ENCODE measurements at places on chromosomes 7 and 10. TPM values are rescaled to one million over a fixed set of nuclear protein-coding genes. Genes with fewer than 3 reads are reported as not detected.

The LRRC18 gene
- 0.58 TPM for polyA plus RNA-seq

The MACC1 gene
- polyA plus RNA-seq: 1.2 TPM

The ADCK2 gene
- 38.4 TPM for polyA plus RNA-seq

The GIMAP8 gene
- 1.4 TPM for polyA plus RNA-seq

The GPR26 gene
- not detected for polyA plus RNA-seq

The GFRA1 gene
- polyA plus RNA-seq: not detected

The EMX2 gene
- polyA plus RNA-seq: not detected

The WDR11 gene
- polyA plus RNA-seq: 38.1 TPM

The ACTL6B gene
- polyA plus RNA-seq: not detected

The CALN1 gene
- polyA plus RNA-seq: not detected

The ASZ1 gene
- not detected for polyA plus RNA-seq

The ZNF783 gene
- 8.1 TPM for polyA plus RNA-seq

The ZNF425 gene
- polyA plus RNA-seq: 0.95 TPM

The AEBP1 gene
- 3.7 TPM for polyA plus RNA-seq

The ZC3HAV1L gene
- 0.80 TPM for polyA plus RNA-seq

The TDRD1 gene
- not detected for polyA plus RNA-seq

The ATOH7 gene
- not detected for polyA plus RNA-seq

The CPN1 gene
- not detected for polyA plus RNA-seq

The HGF gene
- polyA plus RNA-seq: not detected

The CPA4 gene
- not detected for polyA plus RNA-seq

The SEC61A2 gene
- polyA plus RNA-seq: 1.5 TPM

The C7orf57 gene
- polyA plus RNA-seq: not detected

The COA1 gene
- 48.5 TPM for polyA plus RNA-seq

The GJD4 gene
- not detected for polyA plus RNA-seq

The WNT8B gene
- polyA plus RNA-seq: not detected

The TMEM178B gene
- not detected for polyA plus RNA-seq

The ABLIM1 gene
- polyA plus RNA-seq: 115 TPM

The CHST12 gene
- 24.9 TPM for polyA plus RNA-seq

The CPEB3 gene
- 2.5 TPM for polyA plus RNA-seq

The PRKG1 gene
- 0.36 TPM for polyA plus RNA-seq

The APBB1IP gene
- polyA plus RNA-seq: 66.4 TPM

The NPSR1 gene
- polyA plus RNA-seq: not detected

The ERCC6 gene
- 12.4 TPM for polyA plus RNA-seq

The TACR2 gene
- 0.16 TPM for polyA plus RNA-seq

The MBLAC1 gene
- 1.4 TPM for polyA plus RNA-seq

The SH2D4B gene
- polyA plus RNA-seq: not detected

The OR6V1 gene
- not detected for polyA plus RNA-seq

The ASL gene
- polyA plus RNA-seq: 21.8 TPM

The CYP26A1 gene
- not detected for polyA plus RNA-seq

The ASB10 gene
- polyA plus RNA-seq: not detected

The SKIDA1 gene
- not detected for polyA plus RNA-seq

The PLCE1 gene
- polyA plus RNA-seq: 0.49 TPM

The STRIP2 gene
- polyA plus RNA-seq: 0.08 TPM

The CCDC146 gene
- 1.0 TPM for polyA plus RNA-seq

The ITGB8 gene
- not detected for polyA plus RNA-seq

The SPRN gene
- 0.40 TPM for polyA plus RNA-seq

The CCL24 gene
- not detected for polyA plus RNA-seq

The NKX2-3 gene
- not detected for polyA plus RNA-seq

The FFAR4 gene
- not detected for polyA plus RNA-seq

The POMZP3 gene
- polyA plus RNA-seq: 11.1 TPM

The MMP21 gene
- not detected for polyA plus RNA-seq

The FKBP9 gene
- polyA plus RNA-seq: 0.30 TPM

The GOLGA7B gene
- not detected for polyA plus RNA-seq

The VAX1 gene
- not detected for polyA plus RNA-seq

The ZNRF2 gene
- polyA plus RNA-seq: 1.9 TPM

The CHST3 gene
- not detected for polyA plus RNA-seq

All from IgD-negative memory B cell (primary cell).